ENCODE measurements at places on chromosomes 6 and 20.

- DNase-seq, result no peak
These were observed 303.4 kb downstream of the CENPW start for GRCh38 chr6:126643352-126643751.

DNA sequence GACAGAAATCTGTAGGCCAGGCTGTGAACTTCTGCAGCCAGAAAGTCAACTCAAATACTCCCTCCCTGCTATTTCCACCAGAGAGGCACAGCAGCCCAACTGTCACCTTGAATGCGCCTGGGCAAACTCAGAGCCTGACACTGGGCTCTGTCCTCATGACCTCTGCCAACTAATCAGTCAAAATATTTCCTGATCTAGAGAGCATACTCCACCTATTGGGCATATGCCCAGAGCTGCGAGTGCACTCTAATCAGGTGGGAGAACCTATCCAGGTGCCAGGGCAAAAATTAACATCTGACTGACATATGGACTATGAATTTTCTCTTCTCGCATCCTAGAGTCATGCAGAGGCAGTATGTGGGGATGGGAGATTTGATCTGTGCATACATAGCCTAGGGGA is 406.3 kb upstream of the RUNX2 start:
- no peak for DNase-seq

- no peak for DNase-seq
These were observed 24.7 kb downstream of the TTLL9 start for GRCh38 chr20:31894980-31895675.

DNA sequence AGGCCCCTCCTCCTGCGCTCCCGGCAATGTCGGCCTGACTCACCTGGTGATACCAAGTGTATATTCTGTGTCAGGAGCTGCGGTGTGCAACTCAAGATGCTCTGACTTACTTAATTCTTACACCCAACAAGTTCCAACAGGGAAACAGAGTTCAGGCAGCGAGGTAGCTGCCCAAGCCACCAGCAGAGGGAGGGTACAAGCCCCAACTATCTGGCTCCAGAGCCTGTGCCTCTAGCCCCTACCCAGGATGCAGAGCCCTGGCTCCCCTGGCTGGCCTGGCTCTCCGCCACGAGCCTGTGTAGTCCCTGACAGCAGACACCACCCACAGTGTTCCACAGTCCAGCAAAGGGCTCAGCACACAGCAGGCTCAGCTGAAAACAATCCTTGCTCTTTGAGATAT is 34.9 kb downstream of the C20orf203 start:
- DNase-seq, result no peak

DNA sequence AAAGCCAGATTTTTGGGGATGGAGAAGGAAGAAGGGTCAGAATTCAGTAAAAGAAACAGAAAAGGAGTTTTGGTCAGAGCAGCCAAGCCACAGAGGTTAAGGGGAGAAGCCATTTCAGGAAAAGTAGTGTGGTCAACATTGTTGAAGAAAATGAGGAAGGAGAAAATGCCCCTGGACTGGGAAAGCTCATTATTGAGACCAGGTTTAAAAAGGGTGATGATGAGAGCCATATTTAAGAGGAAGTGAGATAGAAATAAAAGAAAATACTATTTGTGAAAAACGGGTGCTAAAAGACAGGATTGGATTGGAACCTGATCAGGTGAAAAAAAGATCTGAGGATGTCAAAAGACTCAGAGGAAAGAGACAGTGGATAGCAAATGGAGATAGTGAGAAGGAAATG is 75.8 kb downstream of the CEP162 start:
- no peak for DNase-seq

DNA sequence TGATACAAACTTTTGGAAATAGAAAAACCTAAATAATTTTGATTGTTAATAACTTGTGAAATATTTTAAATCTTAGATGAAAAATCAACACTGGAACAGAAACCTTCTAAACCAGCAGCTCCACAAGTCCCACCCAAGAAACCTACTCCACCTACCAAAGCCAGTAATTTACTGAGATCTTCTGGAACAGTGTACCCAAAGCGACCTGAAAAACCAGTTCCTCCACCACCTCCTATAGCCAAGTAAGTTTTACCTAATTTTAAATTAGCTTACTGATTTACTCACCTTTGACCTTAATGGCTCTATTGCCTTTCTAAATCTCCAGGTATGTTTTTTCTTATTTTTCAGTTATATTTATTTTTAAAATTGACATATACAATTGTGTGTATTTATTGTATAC is 102.6 kb upstream of the ADGRF4 start:
- no peak for DNase-seq

DNA sequence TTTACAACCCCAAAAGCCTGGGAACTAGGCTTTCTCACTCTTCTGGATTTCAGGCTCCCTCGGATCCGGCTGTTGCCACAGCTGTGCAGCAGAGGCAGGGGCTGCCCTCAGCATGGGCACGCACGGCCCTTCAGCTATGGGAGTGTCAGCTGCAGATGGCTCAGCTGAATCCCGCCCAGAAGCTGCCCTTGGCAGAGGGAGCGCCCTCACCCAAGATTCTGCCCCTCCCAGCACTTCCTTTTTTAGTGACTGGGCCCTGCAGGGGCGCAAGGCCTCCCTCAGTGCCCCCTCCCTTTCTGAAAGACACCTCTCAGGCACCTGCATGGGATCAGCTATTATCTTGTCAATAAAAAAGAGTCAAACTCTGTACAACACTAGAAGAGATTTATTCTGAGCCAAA is 67.9 kb upstream of the THBS2 start:
- DNase-seq, result no peak

- no peak for DNase-seq
These were observed 136.4 kb downstream of the IBTK start for GRCh38 chr6:82111114-82111513.

DNA sequence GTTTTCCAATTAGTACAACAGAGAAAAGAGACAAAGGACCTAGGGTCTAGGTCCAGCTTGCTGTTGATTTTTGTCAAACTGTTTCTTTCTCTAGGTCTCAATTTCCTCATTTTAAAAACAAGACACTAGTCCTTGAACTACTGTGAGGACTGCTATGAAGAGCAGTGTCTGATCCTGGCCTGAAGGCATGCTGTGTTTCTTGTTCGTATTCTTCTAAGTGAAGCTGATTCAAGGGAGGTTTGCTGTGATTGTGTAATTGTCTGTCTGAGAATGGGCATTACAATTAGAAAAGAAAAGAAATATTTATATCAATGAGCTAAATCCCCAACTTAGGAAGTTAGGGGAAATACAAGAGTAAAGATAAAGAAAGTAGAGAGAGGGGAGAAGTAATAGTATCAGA is 228.2 kb upstream of the SUPT3H start:
- no peak for DNase-seq

DNA sequence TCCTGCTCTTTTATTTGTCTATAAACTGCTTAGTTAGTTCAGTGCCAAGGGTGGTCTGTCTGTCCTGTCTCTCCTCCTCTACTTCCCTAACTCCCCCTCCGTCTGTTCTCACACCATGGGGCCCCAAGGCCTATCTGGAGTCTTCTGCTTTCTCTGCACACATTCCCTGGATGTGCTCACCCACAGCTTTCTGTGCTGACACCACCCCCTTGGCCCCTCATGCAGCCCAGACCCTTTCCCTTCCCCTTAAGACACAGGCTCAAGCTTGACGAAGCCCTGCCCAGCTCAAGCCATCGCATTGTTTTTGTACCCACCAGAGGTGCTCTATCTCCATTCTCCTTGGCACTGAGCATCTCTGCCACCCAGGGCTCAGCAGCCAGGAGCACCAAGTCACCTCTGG is 78.1 kb upstream of the NNAT start:
- DNase-seq, result no peak

GRCh38 chr6:85498596-85499258 is 48.8 kb downstream of the NT5E start:
- DNase-seq, result no peak

DNA sequence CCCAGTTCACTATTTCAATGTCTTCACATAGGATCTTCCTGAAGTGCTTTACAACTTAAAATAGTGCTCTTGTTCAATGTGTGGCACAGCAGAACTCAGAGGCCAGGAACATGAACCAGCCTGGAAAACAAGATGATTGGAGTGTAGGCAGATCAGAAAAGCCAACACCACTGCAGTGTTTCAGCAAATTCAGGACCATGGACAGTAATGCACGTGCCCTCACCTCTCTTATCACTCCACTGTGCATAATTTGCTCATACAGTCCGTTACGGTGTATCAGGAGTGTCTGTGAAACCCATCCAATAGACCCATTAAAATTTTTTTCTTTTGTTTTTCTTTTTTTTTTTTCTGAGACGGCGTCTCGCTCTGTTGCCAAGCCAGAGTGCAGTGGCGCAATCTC is 27.6 kb upstream of the HACE1 start:
- DNase-seq, result no peak

GRCh38 chr6:52994031-52994838 is 849 bp downstream of the GSTA4 start:
- DNase-seq, result no peak
